ENCODE measurements at places on chromosomes 3 and 15.

DNA sequence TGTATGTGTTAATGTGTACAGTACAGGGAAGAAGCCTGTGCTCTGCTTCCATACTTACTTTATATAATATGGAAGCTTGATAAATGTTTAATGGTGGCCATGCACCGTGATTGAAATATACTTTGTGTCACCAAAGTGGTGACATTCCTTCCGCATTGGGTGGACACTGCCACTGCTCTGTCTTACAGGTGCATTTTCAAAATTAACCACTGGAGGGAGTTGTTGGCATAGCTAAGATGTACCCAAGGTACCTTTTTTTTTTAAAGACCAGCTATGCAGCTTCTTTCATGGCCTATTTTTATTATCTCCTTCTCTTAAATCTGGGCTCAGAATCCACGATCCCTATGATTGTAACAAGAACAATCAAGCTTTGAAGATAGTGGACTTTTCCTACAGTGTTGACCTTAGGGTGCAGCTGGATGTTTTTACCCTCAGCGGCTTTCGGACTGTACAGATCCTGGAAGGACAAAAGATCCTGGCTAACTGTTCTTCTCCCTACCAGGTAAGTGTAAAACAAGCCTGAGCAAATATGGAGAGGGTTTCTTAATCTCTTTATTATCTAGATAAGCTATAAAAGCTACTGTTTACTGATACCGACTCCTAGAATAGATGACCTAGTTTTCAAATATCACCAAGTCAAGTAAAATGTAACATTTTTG is 21.6 kb upstream of the PAK6 start:
- DNase-seq = peak; percentile 47

DNA sequence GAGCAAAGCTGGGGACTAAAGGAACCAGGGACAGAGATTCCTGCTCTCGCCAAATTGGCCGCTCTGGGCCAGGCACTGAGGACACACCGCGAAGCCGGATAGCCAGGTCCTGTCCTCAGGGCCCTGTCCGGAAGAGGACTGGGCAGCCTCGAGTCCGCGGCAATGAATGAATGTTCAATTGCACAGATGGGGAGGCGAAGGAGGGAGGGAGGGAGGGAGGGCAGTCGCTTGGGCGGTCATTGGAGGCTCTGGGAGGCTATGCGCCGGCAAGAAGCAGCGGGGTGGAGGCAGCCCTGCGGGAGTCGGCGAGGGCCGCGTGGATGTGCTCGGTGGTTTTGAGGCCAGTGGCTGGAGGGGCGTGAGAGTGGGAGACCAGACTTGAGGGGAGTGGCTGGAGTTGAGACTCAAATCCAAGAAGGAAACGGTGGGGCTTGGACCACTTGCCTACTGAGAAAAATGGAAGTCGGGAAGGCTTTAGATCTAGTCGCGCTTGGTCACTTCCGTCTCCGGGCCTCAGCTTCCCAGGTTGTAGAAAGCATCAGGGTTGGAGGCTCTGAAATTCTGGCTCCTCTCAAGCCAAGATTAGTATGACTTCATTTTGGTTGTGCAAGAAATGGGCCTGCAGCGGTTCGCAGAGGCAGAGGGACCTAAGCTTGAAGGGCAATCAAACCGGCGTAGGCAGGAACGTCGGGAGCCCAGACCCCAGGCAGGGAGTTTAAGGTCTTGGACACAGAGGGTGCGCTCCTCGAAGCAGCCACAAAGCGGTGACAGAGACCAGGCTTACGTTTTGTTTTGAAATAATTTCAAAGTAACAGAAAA is 21.1 kb upstream of the PLXND1 start:
- DNase-seq = peak; percentile 83

- DNase-seq = no peak
Measured at GRCh38 chr3:157074490-157074889, 85.5 kb downstream of the CCNL1 start.

DNA sequence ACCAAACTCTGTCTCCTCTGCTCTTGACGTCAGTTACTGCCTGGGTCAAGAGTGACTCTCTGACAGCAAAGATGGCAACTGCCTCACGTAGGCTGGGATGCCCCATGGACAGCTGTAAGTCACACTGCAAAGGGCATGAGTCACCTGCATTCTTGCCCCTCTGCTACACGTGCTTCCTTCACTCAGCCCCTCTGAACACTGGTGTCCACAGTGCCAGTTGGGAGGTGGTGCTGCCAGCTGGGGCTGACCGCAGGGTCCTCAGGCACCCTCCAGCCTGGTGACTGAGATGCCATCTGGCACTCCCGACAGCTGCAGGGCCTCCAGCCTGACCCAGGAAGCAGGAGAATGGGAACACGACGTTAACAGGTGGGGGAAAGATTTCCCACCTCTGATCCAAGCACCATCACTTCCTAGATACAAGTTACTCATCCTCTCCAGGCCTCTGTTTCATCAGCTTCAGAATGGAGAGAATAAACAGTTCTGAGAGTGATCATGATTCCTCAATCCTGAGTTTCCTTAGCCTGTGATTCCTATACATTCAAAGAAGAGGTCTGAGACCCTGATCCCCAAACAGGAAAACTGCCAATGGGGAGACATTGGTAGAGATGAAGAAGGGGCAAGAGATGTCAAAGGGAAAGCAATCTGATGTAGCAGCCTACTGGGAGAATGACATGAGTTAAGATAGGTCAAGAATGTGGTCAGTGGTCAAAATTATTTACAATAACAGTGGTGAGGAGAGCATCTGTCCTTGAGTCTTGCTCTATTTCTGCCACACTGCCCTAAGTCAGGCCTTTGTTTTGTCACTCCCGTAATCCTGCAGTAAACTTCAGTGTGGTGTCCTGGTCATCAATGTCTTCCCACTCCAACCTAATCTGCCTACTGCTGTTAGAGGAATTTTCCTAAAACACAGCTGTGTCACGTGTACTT is 86.1 kb upstream of the BCL6 start:
- DNase-seq = no peak

DNA sequence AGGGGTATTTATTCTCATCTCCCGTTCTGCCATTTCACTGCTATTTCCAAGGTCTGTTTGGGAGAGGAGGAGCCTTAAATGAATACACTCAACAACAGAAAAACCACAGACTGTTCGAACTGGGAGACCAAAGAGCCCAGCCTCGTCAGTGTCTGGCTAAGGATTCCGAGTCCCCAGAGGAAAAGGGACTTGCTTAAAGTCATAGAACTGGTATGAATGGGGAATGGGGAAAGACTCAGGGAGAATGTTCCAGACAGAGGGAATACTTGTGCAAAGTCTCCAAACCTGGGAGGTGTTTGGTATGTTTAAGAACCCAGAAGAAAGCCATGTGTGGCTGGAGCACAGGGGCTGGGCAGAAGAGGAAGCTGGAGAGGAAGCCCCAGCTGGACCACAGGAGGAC is 46.9 kb downstream of the FAM43A start:
- no peak for DNase-seq

GRCh38 chr15:41839781-41840491 is 1.3 kb downstream of the PLA2G4B start:
- DNase-seq = no peak

DNA sequence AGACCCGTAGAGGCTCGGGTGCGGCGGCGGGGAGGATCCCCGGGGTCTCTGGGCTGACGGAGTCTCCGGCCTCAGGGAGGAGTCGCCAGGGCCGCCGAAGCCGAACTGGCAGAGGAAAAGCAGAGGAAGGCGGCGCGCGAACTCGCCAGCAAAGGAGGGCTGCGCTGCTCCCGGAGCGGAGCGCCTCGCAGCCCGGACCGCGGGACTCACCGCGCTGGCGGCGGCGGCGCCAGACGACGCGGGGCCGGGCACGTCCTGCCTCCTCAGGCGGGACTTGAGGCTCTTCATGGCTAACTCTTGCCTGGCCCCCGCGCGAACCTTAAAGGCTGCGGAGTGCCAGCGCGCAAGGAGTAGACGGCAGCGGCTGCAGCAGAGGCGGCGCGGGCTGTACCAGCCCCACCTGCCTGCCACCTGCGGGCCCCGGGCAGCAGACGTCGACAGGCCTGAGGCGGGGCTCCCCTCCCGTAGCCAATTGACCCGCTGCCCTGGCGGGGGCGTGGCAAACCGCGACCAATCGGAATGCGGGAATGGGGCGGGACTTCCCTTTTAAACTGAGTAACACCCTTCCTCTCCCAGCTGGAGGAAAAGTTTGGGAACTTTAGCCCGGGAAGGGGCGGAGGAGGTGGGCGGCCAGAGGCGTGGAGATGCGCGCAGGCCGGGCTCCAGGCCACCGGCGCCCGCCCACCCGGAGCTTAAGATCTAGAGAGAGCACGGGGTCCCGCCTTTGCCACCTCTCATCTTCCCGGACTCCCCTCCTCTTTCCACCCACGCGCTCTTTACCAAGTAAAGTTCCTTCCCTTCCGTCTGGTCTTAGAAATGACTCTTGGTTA is at the start of gene UACA:
Gene UACA (minus strand): TSS at position 439 of the 830 bp plus-strand sequence. CDS start 151 bp downstream, at position 288.
- DNase-seq = peak; percentile 91

GRCh38 chr3:124628863-124629262 is 101.4 kb upstream of the UMPS start:
- no peak for DNase-seq

GRCh38 chr3:112407214-112407887 is 74.4 kb downstream of the CD200 start:
- no peak for DNase-seq

DNA sequence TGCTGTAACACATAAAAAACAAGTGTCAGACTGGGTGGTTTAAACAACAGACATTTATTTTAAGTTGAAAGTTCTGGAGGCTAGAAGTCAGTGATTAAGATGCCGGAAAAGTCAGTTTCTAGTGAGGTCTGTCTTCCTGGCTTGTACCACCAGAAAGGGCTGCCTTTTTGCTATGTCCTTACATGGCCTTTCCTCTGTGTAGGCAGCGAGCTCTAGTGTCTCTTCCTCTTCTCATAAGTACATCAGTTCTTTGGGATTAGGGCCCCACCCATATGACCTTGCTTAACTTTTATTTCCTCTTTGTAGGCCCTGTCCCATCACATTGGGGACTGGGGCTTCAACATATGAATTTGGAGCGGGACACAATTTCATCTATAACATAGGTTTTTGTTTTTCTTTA is 128.0 kb downstream of the BBX start:
- no peak for DNase-seq

DNA sequence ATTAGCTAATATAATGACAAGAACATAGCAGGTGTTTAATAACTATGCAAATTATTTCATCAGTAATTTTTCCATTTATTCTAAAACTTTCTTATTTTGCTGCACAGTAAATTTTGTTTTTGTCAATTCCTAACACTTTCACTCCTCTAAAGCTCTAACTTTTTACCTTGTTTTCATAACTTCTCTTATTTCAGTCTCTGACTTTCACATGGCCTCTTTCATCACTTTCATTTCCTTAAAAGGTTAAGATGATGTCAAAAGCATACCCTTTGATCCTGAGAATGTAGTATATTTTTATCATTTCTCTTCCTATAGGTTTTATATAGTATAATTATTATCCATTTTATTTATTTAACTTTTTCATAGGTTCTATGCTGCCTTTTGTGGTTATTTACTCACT is 1325.8 kb upstream of the ALCAM start:
- DNase-seq = no peak

GRCh38 chr15:59401824-59402569 is 29.3 kb upstream of the MYO1E start:
- DNase-seq = no peak
